Activated CD4-positive, CD25-positive, alpha-beta regulatory T cell treated with anti-CD3 and anti-CD28 coated beads, Interleukin-2, amount 50 U/mL, for 24 hours (primary cell): ENCODE measurements at places on chromosomes 11 and 22.

GRCh38 chr11:120182790-120183491, 27.9 kb upstream of the OAF start:
- ATAC-seq, result no peak

DNA sequence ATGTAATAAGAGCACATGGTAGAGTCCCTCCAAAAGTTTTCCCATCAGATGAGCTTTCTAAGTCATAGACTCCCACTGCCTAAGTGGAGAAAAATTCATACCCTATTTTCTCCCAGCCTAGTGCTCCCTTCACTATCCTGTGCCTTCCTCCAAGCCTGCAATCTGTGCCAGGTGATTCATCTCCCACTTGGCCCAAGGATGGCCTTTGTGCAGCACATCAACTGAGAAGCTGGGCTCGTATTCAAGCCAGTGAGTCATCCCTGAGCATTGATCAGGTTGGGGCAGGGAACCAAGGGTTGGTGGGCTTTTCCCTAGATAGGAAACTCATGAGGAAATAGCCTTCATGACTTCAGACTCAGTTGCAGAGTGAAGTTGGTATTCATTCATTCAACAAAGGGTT, 64.6 kb downstream of the PANX1 start:
- no peak for ATAC-seq

GRCh38 chr11:11940551-11940950, 67.9 kb downstream of the DKK3 start:
- ATAC-seq, result no peak

GRCh38 chr11:32779136-32779535, 15.3 kb downstream of the CCDC73 start:
- ATAC-seq, result no peak

GRCh38 chr11:106708348-106708747, 309.9 kb downstream of the GUCY1A2 start:
- ATAC-seq, result no peak

DNA sequence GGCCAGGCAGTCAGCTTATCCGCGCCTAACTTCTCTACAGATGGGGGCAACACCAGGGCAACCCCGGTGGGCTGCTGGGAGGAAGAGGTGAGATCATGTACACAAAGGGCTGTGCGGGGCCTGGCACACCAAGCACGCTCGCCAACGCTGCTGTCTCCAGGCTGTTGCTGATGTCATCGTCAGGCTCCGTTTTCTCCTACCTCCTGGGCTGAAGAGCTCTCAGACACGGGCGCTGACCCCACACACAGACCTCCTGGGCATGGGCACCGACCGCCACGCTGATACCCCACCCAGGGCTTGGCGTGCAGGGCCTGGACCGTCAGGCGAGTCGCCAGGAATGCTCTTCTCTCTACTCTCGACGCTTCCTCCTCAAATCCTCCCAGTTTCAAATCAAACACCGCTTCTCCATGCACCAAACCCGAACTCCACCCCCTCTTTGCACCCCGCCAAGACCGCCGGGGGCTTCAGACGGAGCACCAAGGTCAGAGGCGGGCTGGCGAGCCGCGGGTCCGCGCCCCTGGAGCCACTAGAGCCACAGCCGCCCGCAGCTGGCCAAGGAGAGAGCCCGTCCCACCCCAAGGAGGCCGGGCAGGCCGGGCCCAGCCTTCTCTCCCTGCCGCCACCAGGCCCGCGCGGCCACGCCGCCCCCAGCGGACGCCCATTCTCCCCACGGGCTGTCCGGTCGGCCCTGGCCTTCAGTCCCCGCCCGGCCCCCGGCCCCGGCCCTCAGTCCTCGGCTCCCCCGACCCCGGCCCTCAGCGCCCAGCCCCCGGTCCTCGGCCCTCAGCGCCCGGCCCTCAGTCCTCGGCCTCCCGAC, 772 bp downstream of the SBF1 start:
- ATAC-seq, result no peak
